ENCODE measurements at places on chromosomes 6 and 20. TPM values are rescaled to one million over a fixed set of nuclear protein-coding genes. Genes with fewer than 3 reads are reported as not detected.

DNA sequence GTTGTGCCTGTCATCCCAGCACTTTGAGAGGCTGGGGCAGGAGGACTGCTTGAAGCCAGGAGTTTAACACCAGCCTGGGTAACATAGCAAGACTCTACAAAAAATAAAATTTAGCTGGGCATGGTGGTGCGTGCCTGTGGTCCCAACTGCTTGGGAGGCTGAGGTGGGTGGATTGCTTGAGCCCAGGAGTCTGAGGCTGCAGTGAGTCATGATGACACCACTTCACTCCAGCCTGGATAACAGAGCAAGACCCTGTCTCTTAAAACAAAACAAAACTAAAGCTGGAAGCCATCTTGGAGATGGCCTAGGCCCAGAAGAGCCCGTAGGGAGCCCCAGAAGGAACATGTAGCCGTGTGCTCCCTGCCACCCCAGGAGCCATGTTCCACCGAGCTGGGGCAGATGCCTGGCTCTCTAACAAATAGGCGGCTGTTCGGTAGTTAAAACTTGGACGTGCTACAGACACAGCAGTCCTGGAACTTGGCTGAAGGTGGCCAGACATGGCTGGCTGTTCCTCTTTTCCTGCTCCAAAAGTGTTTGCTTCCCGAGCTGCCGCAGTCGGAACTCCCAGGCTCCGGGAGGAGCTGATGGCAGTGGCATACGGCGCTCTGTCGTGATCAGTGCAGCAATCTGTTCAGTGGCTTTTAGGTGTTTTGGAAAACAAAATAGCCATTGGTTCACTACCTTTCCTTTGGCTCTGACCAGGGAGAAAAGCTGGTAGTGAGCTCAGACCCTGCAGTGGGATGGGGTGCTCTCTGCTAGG, 37.0 kb downstream of the DYNLT1 start:
- DNase-seq = no peak

- DNase-seq = no peak
These were observed 7.9 kb upstream of the SOD2 start for GRCh38 chr6:159700970-159701369.

- DNase-seq = no peak
These were observed 188.6 kb upstream of the RREB1 start for GRCh38 chr6:6919173-6919572.

Gene LST1
- total RNA-seq = 105 TPM

DNA sequence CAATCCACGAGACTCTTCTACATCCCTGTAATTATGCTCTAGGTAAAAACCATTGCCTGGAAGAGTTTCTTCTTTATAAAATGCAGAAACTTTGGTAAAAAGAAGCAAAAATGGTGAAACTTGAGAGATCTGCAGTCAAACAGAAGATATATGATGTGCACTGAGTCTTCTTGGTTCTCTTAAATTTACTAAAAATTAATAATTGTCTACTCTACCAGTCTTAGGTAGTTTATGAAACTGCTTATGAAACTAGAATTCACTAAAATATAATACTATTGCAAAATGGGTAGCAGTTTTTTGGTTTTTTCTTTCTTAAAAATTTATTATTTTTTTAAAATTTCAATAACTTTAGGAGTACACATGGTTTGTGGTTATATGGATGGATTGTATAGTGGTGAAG, 519.1 kb upstream of the SOX4 start:
- no peak for DNase-seq
